ENCODE measurements at places on chromosomes 7 and 10.

- DNase-seq: peak; percentile 48
Measured at GRCh38 chr7:65307651-65308299, 65.9 kb upstream of the ZNF92 start.

GRCh38 chr10:6385665-6386064, 182.9 kb downstream of the PFKFB3 start:
- no peak for DNase-seq

DNA sequence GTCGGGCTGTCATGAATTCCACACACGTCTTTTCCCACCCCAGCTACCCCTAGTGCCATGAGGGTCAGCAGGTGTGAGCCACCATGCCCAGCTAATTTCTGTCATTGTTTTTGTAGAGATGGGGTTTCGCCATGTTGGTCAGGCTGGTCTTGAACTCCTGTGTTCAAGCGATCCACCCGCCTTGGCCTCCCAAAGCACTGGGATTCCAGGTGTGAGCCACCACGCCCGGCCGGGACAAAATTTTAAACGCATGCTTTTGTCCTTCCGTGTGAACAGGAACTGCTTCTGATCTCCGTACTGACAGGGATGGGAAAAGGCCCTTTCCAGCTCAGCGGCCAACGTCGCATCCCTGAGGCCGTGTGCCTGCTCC, 15.6 kb upstream of the ZFAND2A start:
- DNase-seq: no peak

GRCh38 chr7:69748530-69748929, 150.3 kb downstream of the AUTS2 start:
- DNase-seq: no peak

DNA sequence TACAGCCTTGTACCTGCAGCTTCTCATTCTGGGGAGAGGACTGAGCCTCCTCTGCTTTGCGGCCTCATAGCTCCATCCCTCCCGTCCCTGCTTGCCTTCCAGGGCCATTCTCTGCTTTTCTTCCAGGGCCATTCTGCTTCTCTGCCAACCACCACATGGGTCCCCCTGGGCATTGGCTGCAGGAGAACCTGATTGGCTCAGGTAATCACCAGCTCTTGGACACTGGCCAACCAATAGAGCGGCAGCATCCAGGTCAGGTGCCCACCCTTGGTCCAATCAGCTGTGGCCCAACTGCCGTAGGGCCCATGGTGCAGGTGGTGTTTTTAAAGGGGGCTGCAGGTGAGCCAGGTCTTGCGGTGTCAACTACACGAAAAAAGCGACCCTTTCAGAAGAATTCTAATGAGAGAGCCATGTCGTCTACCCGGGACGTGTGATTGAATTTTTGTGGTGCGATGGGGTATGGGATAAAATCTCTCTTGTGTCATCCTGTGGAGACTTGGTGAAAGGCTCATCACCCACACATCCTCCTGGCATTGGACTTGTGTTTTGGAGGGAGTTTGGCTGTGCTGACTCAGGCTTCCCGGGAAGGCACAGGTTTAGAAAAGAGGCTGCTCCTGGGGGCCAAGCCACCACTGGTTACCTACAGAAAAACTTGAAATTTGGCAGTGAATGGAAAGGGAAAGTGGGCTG, 46.0 kb upstream of the PODXL start:
- DNase-seq: no peak

- DNase-seq: no peak
Measured at GRCh38 chr10:115045499-115045898, 47.7 kb upstream of the ATRNL1 start.

DNA sequence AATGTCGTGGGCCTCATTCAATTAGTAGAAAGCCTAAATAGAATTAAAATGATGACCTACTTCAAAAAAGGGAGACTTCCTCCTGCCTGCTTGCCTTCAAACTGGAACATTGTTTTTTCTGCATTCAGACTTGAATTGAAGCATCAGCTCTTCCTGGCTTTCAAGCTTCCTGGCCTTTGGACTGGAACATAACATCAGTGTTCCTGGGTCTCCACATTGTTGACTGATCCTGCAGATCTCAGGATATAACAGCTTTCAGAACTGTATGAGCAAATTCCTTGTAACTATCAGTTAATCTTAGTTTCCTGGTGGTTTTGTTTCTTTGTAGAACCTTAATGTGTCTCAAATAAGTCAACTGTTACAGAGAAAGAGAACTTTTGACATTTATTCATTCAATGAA, 18.6 kb downstream of the MAGI2 start:
- no peak for DNase-seq

GRCh38 chr7:34900891-34901513, 136.3 kb downstream of the DPY19L1 start:
- no peak for DNase-seq

DNA sequence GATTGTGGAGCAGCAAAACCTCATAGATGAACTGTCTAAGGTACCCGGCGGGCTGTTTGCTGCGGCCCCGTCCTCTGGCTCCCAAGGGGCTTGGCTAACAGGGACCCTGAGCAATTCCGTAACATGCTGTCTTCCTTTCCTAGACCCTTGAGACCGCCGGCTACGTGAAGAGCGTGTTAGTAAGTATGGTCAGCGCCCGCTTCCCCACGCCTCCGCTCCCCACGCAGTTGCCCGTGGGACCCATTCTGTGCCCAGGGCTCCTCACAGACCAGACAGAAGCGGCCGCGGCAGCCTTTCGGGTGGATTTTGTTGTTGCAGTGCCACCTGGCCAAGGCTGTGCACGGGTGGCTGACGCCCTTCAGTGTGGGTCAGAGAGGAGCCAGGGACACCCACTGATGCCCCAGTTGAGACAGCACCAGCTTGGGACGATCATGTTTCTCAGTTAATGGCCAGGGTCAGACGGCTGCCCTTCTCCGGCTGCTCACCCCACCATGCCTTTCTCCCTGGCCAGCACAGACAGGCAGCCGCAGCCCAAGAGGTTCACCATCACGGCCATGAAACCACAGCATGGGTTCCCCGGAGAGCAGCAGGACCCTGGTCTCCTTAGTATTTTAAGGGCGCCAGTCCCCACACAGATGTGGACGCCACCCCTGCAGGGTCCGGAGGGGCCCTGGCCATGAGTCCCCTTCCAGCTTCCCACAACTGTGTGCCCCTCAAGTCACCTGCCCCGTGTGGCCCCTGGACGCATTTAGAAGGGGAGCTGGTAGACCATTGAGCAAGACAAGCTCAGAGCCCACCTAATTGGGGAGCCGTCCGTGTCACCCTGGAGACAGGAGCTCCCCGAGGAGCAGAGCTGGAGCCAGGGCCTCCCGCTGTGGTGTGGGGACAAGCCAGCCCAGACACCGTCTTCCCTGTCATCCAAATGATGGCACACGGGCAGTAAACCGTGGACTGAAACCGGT, 49.4 kb upstream of the DPYSL4 start:
- no peak for DNase-seq

- no peak for DNase-seq
Measured at GRCh38 chr7:11748884-11749283, 83.1 kb downstream of the THSD7A start.

DNA sequence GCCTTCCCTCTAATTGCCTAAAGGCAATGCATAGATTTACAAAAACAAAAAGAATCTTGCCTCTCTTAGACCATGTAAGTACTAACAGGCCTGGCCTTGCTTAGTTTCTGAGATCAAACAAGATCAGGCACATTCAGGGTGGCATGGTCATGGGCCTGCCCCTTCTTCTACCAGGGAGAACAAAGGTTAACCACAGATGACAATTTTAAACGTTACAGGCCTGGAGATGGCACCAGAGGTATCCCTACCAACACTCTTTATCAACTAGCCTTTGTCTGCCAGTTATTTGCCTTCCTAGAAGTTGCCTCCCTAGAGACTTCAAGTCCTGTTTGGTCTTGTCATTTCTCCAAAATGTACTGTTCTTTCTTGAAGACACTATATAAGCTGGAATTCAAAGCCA, 252.6 kb downstream of the DOCK4 start:
- no peak for DNase-seq

DNA sequence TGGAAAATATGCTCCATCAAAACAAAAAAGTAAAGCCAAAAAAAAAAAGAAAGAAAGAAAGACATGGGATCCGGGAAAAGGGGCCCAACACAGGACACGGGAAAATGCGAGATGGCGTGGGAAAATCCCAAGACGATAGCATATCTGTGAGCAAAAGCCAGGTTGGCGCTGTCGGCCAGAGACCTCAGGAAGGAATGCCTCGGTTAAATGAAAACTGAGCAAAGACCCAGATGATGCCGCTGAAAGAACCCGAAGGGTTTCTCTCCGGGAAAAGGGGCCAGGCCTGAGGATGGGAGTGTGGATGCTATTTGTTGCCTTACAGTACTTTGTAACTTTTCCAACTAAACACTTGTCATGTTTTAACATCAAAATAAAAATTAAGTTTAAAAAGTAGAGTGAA, 49.5 kb upstream of the PPP2R2D start:
- DNase-seq: no peak

GRCh38 chr7:98387131-98387530, 13.8 kb downstream of the BAIAP2L1 start:
- no peak for DNase-seq

DNA sequence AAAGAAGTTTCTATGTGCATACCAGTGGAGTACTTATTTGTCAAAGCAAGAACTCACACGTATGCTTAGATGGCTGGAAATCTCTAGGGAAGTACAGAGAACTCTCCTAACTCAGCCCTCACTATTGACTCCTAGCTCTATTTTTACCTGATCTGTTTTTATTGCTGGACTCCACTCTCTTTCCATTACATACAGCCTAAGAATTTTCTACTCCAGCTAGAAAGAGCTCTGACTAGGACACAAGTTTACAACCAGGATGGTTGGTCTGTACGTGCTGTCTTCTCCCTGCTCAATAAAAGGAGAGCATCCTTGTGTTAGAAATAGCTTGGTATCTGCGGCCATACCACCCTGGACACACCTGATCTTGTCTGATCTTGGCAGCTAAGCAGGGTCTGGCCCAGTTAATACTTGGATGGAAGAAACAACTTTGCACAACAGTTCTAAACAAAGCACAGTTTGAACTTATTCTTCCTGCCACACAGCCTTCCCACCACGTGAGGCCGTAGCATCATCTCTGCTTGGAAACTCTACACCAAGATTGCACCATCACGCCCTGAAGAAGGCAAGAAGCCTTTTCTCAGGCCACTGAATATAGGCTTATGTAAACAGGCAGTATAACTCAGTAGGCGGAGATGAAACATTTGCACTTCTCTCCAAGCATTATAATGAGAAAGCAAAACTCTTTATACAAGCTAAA, 50.7 kb downstream of the KCNMA1 start:
- no peak for DNase-seq

DNA sequence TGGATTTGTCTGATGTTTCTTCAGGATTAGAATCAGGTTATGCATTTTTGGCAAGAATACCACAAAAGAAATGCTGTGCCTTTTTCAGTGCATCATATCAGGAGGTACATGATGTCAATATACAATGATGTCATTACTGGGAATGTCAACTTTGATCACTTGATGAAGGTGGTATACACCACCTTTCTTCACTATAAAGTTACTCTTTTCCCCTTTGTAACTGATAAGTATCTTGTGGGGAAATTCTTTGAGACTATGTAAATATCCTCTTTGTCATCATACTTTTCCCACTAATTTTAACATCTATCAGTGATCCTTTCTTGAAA, 65.9 kb upstream of the TCF7L2 start:
- no peak for DNase-seq

DNA sequence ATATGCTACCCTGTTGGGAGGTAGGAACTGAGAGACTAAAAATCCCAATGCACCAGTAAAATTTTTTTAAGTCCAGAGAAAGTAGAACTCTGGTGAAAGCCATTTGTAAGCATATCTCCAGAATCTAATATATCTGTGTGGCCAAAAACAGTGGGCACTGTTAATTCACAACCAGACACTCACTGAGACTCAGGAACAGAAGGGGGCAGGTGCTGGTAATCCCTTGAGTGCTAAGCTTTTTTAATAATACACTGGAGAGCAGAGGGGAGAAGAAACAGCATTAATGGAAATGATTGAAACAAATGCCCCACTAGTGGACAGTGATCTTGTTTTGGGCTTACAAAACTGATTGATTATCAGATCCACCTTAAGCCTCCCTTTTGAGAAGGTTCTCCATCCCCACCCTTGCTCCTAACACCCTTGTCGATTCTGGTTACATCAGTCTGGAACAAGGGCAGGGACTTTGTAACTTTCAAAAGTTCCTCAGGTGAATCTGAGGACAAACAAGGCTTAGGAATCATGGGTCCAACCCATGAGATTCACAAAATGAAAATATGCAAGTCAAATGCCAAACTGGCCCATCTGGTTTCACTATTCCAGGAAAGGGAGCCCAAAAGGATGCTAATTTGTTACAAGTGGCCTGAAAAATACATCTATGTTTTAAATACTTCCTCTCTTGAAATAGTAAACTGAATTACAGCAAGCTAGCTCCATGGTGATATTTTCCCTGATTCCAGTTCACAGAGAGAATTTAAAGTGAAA, 29.7 kb downstream of the PLXNA4 start:
- DNase-seq: no peak

DNA sequence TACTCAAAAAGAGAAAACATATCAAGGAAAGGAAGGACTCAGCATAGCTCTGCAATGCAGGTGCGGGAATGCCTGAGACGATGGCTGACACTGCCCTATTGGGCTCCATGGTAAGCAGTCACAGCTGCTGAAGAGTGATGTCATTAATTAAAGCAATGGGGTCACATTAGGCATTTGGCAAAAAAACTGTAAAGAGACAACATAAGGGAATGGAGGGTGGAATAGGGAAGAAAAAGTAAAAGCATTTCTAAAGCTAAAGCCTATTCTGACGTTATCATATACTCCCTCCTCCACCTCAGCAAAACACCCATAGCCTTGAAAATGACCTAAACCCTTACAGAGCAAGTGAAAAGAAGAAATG, 38.5 kb upstream of the SPOCK2 start:
- no peak for DNase-seq

- DNase-seq: no peak
Measured at GRCh38 chr10:62616885-62617590, 187.5 kb upstream of the ADO start.

GRCh38 chr7:130227883-130228575, 20.4 kb downstream of the SSMEM1 start:
- DNase-seq: no peak

- no peak for DNase-seq
Measured at GRCh38 chr7:22569586-22570321, 69.8 kb upstream of the STEAP1B start.

GRCh38 chr10:61612450-61612849, 50.3 kb upstream of the CABCOCO1 start:
- DNase-seq: no peak

- no peak for DNase-seq
Measured at GRCh38 chr7:12965767-12966166, 278.3 kb downstream of the ARL4A start.

Measured in activated T-cell treated with anti-CD3 and anti-CD28 coated beads, Interleukin-2, amount 50 U/mL, for 24 hours (primary cell).